ENCODE measurements at places on chromosomes 1 and 21.

- DNase-seq, result no peak
Observed at GRCh38 chr1:19204446-19205266, 5.4 kb downstream of the UBR4 start.

- DNase-seq, result no peak
Observed at GRCh38 chr1:81878538-81878937, 77.8 kb downstream of the ADGRL2 start.

DNA sequence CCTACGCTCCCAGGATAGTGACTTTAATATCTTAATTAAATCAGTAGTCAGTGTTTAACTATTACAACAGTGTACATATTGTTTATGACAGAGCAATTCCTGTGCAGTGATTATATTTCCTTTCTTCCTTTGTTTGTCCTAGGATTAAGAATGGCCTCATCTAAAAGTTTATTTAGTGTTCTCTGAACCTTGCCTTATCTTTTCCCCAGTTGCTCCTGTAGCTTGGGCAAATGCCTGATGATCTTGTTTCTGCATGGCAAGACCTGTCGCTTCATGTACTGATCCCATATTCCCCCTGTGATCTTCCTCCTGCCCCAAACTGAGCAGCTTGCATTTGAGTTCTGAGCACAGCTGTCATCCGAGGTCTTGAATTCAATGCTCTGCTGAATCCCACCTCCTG is 69.1 kb upstream of the STUM start:
- no peak for DNase-seq

- DNase-seq, result no peak
Observed at GRCh38 chr1:47765236-47765635, 231.9 kb downstream of the TRABD2B start.

DNA sequence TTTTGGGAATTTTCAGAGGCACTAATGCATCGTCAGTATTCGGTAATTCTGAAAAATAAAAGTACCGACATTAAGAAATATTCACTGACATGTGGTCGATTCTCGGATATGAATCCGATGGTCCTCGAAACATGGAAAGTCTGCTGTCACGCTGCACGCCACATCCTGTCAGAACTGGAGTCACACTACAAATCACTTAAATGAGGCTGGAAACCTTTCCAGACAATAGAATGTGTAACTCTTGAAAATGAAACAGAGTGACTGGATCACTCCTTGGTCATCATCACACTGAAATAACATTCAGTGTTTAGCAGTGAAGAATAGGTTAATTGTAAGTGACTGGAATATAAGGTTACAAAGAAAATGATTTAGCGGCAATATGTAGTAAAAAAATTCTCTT is 620.1 kb upstream of the ADAMTS5 start:
- DNase-seq, result no peak

GRCh38 chr1:54567961-54568360 is 19.9 kb downstream of the ACOT11 start:
- peak; percentile 82 for DNase-seq

DNA sequence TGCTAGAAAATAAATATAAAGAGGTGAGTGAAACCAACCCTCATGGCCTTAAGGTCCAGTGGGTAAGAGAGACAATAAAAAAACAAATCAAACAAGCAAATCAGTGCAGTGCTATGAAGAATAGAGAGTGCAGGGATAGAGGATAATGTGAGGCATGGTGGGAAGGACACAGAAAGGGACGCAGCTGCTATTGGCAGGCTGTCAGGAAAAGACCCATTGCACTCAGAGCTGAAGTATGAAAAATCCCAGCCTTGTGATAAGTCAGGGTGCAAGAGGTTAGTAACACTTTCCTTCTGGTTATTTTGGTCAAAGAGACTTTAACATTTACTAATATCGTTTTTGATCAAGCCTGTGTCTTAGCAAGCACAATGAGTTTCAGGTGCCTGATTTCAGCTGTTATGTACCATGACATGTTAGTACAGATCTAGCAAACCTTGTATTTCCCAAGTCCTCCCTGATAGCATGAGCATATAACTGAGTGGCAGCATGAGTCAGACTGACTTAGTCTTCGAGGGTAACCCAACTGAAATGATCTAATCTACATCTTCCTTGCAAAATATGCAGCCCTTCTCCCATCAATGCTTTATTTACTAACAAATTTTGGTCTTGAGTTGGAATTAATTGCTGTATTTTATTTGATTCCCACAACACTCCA is 31.7 kb downstream of the CHML start:
- DNase-seq, result peak; percentile 92
